ENCODE measurements at places on chromosomes 1 and 21.

DNA sequence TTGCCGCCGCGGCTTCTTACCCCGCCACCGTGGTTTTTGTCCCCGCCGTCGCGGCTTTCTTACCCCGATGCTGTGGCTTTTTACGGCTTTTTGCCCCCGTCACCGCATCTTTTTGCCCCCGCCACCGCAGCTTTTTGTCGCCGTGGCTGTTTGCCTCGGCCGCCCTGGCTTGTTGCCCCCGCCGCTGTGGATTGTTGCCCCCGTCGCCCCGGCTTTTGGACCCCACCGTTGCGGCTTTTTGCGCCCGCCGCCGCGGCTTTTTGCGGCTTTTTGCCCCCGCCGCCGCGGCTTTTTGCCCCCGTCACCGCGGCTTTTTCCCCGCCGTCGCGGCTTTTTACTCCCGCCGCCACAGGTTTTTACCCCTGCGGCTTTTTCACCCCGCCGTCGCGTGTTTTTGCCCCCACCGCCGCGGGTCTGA lies 3934.3 kb downstream of the SRGAP2C start:
- DNase-seq, result no peak

- peak; percentile 84 for DNase-seq
These were observed 119.0 kb upstream of the ADGRL2 start for GRCh38 chr1:81681601-81682266.

- no peak for DNase-seq
These were observed 1583.9 kb downstream of the MRPL39 start for GRCh38 chr21:24023402-24023801.

GRCh38 chr1:41810446-41810845 lies 108.3 kb downstream of the HIVEP3 start:
- DNase-seq, result peak; percentile 5

GRCh38 chr21:45299864-45300785 lies 12.4 kb upstream of the POFUT2 start:
- DNase-seq, result no peak

GRCh38 chr1:77514921-77515776 lies 167.3 kb downstream of the ZZZ3 start:
- peak; percentile 78 for DNase-seq

- no peak for DNase-seq
These were observed 66.2 kb downstream of the ARHGEF16 start for GRCh38 chr1:3520419-3521378.

DNA sequence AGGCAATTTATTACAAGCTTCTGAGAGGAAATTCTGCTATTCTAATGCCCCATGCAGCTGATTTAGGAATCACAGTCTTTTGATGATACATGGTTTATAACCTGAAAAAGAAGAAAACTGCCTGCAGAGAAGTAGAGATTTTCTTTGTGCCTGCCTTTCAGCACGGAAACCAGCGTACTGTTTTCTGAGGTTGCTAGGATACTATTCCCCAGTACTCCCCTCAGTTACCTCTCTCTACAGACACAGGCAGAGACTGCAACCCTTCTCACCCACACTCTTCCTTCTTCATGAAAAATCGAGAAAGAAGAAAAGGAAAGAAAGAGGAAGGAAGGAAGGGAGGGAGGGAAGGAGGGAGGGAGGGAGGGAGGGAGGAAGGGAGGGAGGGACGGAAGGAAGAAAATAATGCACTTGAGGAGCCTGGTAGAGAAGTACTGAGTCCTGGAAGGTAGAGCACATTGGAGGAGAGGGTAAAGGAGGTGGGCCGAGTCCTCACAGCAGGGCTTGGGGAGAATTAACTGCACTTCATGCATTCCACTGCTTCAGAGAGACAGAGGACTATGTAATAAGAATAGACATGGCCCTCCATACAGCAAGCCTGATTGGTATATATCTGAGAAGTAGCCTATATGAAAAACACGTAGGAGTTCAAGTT lies 21.9 kb downstream of the RGS2 start:
- DNase-seq, result no peak

- DNase-seq, result no peak
These were observed 77.5 kb downstream of the ARHGEF16 start for GRCh38 chr1:3531928-3532327.

GRCh38 chr1:172931761-172932160 lies 119.0 kb downstream of the TNFSF18 start:
- DNase-seq, result no peak

GRCh38 chr1:63199706-63200335 lies 122.5 kb upstream of the FOXD3 start:
- peak; percentile 80 for DNase-seq

DNA sequence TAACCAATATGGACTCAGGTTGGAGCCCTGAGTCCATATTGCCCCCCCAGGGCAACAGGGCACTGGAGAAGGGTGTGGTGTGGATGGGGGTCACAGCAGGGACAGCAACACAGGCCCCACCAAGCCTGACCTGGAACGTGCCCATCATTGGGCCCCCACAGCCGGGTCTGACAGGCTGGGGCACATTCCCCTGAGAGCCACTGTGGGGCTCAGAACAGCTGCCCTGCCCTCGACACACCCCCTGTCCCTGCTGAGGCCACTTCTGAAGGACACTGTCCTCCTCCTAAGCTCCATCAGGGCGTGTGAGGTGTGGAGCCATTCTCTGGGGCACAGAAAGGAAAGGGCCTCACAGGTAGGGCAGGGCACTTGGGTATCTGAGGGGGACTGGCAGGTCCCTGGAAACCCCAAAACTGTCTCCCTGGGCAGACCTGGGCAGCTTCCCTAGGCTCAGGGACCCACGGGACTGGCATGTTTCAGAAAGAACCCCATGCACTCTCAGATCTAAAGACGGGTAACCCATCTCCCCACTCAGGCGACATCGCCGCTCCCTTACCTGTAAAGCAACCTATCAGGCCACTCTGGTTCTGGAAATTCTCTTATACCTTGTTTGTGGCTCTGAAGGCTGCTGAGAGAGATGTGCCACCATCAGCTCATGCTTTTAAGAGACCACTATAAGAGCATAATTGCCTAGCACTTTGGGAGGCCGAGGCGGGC lies 95.5 kb downstream of the DMRTB1 start:
- DNase-seq, result no peak

- DNase-seq, result no peak
These were observed 138.6 kb downstream of the SLC44A5 start for GRCh38 chr1:75472089-75472970.

DNA sequence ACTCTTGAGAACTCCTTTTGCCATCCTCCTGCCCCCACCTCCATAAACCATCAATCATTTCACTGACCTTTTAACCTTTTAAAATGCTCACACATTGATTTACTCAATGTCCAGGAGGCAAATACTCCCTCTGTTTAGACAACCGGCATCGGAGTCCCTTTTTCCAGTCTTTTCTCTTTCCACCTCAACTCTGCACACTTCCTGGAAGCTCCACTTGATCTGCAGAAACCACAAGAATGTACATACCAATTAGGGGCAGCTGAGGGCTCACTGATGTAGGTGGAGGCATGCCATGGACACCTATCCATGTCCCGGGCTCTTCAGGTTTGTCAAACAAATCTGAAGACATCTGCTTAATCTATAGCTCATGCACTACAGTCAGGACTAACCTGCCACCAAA lies 5.3 kb upstream of the AMIGO1 start:
- DNase-seq, result no peak

- no peak for DNase-seq
These were observed 127.6 kb downstream of the MRPS6 start for GRCh38 chr21:34201001-34201400.

- DNase-seq, result no peak
These were observed 189.5 kb downstream of the SIPA1L2 start for GRCh38 chr1:232440325-232441035.

DNA sequence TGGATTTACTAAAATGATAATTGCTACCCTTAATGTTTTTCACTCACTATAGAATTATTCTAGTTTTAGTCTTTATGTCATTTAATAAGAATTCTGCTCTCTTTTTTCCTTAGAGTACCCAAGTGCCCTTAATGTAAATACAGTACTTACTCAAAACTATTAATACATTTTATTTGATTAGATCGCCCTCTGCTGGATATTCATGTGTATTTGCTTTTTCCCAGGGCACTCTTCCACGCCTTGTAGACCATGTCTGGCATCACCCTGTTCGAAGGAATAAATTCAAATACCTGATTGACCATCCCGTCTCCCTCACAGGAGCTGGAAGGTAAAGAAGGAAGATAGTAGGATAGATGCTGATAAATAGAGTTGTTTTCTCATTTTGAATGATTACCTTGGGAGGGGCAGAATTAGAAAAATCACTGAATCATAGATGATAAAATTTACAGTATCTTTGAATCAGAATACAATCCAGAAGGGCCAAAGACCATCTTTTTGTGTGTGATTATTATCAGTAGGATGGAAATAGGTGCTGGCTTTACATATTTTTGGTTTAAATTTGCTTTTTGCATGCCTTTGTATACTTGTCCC lies 4.1 kb downstream of the AXDND1 start:
- peak; percentile 76 for DNase-seq

- no peak for DNase-seq
These were observed 97.8 kb upstream of the LPGAT1 start for GRCh38 chr1:211928290-211928801.

GRCh38 chr1:216482620-216483019 lies 59.4 kb upstream of the USH2A start:
- DNase-seq, result no peak

DNA sequence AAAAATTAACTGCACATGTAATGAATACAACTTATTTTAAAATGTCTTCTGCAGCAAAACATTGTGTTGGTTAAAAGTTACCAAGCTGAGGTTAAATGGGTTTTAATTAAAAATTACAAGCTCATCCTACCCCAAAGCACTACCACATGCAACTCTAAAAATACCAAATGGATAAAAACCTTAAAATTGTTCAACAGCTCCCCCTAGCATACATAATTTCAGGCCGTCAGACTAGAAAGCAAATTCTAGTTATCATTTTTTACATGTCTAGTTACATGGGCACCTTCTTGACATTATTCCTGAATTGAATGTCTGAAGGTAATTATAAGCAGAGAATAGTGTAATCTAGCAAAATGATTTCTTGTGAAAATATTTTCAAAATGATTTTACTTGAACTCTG lies 176.5 kb downstream of the C1orf21 start:
- no peak for DNase-seq

GRCh38 chr1:31501505-31501904 lies 74.8 kb upstream of the TINAGL1 start:
- no peak for DNase-seq

GRCh38 chr1:176416777-176417176 lies 46.2 kb upstream of the PAPPA2 start:
- no peak for DNase-seq

DNA sequence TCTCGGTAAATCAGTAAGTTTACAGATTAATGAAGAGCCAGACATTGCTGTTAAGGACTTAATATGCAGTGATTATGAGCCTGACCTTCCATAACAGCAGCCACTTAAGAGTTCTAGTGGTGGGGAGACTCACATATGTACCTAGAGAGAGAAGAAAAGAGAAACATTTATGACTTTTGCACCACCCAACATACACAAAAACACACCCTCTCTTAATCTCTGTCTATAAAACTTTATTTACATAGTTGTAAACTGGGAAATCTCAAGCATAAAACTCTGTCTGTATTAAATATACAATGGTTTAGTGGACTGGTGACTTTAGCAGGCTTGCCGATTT lies 347.4 kb upstream of the ADGRL2 start:
- no peak for DNase-seq

GRCh38 chr21:41847066-41847804 lies 31.9 kb downstream of the PRDM15 start:
- DNase-seq, result peak; percentile 25

- DNase-seq, result no peak
These were observed 147.9 kb downstream of the KAZN start for GRCh38 chr1:14746393-14746792.

GRCh38 chr1:12186679-12186985 lies 19.8 kb downstream of the TNFRSF1B start:
- DNase-seq, result no peak

DNA sequence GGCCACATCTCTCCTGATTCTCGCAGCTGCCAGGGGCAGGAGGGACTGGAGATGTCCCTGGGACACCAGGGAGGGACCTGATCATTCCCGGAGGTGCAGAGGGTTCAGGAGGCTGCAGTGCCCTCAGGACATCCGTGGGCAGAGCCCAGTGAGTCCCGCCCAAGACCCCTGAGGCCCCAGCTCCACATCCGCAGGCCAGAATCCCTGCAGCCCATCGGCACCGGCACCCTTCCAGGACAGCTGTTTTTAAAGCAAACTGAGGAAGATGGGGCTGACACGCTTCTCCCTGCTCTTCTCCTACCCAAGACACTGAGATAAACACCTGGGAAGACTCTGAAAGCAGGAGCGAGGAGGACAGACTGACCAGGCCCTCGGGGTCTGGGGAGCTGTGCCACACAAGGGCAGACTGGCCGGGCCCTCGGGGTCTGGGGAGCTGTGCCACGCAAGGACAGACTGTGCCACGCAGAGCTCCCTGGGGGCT lies 25.5 kb downstream of the SLC19A1 start:
- no peak for DNase-seq

All from HAP-1 (cell line).